BJ (cell line): ENCODE measurements at places on chromosomes 13 and 19.

DNA sequence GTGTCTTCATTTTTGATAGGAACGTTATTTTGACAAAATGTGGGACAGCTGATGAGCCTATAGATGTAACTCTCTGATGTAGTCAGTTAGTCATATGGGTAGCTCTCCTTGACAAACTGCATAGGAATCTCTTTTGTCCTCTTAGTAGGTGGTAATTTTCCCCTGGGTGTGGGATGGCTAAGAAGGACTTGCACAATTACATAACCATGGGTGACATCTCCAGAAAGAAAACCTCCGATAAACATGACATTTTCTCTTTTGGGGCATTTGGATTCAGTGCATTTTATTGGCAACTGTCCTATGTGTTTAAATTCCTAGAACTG, 41.8 kb downstream of the IGFL3 start:
- DNase-seq, result no peak

DNA sequence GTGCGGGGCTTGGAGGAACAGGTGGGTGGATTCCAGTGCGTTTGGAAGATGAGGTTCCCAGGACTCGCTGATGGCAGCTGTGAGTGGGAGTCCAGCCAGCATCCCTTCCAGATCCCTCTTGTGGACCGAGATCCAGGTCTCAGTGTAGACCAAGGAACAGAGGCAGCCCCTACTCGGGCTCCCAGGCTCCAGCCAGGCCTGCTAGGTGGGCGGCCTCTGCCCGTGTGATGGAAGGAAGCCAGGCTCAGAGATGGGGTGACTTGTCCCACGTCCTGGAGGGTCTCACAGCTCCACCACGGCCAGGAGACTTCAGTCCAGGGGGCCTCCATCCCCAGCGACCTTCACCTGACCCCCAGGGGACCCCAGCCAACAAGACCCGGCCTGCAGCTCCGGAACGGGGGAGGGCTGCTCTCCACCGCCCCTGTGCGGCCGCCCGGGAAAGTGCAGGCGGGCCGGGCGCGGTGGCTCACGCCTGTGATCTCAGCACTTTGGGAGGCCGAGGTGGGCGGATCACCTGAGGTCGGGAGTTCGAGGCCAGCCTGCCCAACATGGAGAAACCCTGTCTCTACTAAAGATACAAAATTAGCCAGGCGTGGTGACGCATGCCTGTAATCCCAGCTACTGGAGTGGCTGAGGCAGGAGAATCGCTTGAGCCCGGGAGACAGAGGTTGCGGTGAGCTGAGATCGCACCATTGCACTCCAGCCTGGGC, 729 bp upstream of the MADCAM1 start:
- no peak for DNase-seq

GRCh38 chr13:22050951-22051563, 380.2 kb downstream of the FGF9 start:
- no peak for DNase-seq

- no peak for DNase-seq
Observed at GRCh38 chr13:88136098-88136790, 465.1 kb downstream of the SLITRK5 start.

DNA sequence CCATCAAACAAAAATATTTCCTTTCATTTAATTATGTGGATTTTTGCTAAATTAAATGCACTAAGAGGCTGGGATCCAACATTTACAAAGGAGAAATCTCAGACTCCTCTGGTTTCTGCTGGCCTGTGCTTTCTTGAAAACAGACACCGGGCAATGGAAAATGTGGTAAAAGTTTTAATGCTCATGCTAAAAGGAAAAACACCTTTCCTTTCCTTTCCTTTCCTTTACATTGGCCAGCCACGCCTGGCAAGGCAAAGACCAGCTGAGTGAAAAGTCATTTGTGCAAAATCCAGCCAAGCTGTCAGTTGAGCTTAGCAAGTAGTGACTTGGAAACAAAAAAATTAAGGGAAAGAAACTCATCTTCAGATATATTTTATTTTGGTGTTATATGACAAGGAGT, 240.3 kb downstream of the LACC1 start:
- no peak for DNase-seq

- no peak for DNase-seq
Observed at GRCh38 chr19:28196961-28197360, 1016.0 kb downstream of the UQCRFS1 start.

- DNase-seq, result no peak
Observed at GRCh38 chr13:99813336-99814095, 158.1 kb downstream of the ZIC5 start.

GRCh38 chr13:73111331-73111730, 52.5 kb downstream of the KLF5 start:
- DNase-seq, result no peak

DNA sequence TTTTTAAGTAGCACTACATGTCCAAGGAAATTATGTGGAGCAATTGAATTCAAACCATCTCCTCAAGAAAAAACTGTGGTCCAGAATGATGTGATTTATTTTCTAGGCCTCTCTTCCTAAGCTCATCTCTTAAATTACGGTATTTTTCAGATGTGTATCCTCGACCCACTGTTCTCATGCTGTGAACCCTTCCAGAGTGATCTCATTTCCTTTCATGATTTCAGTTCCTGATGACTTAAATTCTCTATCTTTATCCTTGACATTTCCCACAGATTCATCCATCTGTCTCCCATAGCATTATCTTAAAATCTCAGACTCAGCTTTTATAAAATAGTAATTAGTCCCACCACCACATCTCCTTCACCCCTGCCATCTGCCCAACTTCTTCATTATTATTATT, 117.6 kb upstream of the SPRY2 start:
- no peak for DNase-seq

DNA sequence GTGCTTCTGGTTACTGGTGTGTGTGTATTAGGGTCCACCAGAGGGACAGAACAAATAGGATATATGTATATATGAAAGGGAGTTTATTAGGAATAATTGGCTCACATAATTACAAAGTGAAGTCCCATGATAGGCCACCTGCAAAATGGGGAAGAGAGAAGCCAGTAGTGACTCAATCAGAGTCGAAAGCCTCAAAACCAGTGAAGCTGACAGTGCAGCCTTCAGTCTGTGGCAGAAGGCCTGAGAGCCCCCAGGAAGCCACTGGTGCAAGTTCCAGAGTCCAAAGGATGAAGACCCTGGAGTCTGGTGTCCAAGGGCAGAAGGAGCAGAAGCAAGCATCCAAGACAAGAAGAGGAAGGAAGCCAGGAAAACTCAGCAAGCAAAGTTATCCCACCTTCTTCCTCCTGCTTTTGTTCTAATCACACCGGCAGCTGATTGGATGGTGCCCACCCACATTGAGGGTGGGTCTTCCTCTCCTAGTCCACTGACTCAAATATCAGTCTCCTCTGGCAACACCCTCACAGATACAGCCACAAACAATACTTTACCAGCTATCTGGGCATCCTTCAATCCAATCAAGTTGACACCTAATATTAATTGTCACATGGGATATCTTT, 21.7 kb upstream of the SCEL start:
- no peak for DNase-seq

DNA sequence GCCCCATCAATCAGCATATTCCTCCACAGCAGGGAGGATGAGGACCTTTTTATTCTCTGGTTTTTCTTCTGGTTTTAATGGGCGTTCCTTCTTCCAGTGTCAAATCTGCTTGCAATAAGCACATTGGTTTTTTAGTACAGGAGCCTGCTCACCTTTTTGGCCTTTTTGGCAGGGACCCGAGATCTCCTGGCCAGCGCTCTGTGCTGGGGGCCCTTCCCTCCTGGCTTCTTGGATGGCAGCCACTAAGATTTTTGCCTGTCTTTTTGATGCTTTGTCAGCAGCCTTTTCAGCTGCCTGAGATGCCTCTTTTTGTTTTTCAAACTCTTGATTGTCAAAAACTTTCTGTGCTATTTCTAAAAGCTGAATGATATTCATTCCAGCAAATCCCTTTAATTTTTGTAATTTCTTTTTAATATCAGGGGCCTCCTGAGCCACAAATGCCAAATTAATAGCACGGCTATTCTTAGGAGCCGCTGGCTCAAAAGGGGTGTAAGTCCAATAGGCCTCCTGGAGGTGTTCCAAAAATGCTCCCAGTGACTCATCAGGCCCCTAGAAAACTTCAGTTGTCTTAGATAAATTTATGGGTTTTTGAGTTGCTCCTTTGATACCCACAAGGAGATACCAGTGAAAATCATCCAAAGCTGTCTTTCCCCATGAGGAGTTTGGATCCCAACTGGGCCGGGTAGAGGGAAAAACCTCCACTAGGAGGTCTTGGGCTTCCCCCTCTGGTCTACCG, 73.0 kb downstream of the ZNF100 start:
- no peak for DNase-seq

DNA sequence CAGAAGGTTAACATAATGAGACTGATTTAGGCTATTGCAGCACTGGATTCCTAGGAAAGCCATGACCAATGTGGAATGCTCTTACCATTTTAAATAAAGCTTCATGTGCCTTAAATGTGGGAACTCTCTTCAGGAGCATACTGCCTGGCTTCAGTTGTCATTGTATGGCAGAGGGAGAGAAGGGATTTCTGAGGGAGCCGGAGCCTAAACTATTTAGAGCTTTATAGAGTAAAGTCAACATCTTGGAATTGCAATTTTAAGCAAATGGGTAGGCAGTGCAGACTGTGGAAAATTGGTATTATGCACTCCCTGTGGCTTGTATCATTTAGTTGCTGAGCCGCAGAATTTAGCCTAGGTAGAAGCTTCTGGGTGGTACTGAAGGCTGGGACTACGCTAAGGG, 2041.4 kb downstream of the PCDH9 start:
- DNase-seq, result no peak

- DNase-seq, result no peak
Observed at GRCh38 chr19:28914173-28914572, 298.8 kb downstream of the UQCRFS1 start.

DNA sequence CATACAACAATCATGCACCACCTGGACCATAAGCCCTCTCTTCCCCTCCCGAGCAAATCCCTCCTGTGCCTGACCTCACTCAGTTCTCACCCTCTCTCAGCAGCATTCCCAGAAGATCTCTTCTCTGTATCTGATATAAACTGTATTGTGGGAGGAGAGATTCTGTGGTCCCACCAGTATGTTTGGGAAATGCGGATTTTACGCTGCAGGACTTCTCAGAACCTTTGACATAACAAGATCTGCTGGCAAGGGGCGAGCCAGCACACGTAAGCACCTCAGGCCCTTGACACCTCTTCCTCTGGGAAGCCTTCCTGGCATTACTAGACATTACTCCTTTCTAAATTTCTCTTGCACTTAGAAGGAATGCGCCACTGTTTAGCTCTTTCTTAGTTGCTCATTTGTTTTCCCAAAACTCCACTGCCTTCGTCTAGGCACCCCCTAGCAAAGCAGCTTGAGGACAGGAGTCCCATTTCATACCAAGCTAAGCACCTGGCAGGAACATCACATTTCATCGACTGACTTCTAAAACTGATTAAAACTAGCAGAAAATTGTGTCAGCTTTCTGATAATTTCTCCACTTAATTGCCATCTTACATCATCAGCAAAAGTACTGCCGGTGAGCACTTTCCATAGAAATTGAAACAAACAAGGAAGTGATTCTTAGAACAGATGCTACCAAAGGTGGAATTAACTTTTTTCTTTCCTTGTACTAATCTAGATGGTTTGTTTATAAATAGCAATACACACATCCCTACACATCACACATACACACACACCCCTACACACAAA, 63.2 kb downstream of the CCDC70 start:
- no peak for DNase-seq

DNA sequence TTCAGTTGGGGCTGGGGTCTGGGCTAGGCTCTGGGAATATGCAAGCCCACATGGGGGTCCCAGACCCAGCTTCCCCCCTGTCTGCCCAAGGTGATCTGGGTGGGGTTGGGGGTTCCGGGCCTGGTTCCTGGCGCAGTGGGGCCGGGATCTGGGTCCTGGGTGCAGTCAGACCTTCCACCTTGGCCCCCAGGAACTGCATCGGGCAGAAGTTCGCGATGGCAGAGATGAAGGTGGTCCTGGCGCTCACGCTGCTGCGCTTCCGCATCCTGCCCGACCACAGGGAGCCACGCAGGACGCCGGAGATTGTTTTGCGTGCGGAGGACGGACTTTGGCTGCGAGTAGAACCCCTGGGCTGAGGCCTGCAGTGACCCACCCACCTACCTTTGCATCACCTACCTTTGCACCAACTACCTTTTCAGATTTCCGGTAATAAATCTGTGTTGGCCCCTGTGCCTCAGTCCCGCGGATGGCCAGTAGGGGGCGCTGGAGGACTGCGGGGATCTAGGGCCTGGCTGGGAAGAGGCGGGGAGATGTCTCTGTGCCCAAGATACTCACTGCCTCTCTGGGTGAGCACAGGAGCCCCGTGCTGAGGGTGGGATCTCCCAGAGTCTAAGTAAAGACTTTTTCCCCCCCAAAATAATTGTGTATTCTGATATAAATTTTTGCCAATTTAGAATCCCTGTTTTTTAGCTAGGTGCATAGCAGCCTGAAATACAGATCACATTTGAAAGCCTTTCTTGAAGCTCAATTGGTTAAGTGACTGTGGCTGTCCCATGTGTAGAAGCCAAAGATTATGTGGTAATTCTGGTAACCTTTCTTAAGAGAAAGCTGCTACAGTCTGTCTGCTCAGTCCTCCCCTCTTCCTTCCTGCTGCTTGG, 11.5 kb upstream of the CYP4F3 start:
- no peak for DNase-seq

- DNase-seq, result no peak
Observed at GRCh38 chr13:41941174-41941573, 19.7 kb downstream of the VWA8 start.

DNA sequence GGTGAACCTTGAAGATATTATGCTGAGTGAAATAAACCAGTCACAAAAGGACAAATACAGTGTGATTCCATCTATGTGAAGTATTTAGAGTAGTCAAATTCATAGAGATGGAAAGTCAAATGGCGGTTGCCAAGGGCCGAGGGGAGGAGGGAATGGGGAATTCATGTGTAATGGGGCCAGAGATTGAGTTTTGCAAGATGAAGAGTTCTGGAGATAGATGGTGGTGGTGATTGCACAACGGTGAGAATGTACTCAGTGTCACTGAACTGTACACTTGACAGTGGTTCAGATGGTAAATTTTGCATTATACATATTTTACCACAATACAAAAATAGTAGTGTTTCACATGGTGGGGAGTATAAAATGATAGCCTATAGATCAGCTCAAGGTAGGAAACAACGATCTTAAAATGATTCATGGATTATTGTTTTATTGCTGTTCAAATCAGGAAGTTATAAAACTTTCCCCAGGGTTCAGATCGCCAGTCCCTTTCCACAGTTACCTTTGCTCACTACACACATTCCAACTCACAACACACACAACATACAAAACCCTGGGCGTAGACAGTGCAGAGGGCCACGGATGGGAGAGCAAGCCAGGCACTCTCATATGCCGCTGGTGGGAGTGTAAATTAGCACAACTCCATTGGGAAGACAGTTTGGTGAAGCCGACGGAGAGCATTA, 219.9 kb downstream of the ZIC5 start:
- DNase-seq, result no peak

- no peak for DNase-seq
Observed at GRCh38 chr19:31709476-31709875, 360.2 kb upstream of the TSHZ3 start.

DNA sequence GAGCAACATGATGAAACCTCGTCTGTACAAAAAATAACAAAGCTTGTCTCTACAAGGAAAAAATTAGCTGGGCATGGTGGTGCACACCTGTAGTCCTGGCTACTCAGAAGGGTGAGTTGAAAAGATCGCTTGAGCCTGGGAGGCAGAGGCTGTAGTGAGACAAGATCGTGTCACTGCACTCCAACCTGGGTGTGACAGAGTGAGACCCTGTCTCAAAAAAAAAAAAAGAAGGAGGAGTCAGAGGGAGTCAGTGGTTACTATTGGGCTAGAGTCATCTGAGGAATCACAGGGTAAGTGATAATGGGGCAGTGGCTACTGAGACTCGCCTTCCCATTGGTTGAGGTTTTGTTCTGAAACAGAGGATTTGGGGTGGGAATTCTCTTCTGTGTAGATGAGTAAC, 1.9 kb upstream of the GPI start:
- no peak for DNase-seq
